ENCODE measurements at places on chromosomes 7 and 10.

- DNase-seq = no peak
Observed at GRCh38 chr10:129728905-129729795, 234.9 kb downstream of the EBF3 start.

- peak; percentile 67 for DNase-seq
Observed at GRCh38 chr10:86400705-86401587, 34.4 kb upstream of the GRID1 start.

DNA sequence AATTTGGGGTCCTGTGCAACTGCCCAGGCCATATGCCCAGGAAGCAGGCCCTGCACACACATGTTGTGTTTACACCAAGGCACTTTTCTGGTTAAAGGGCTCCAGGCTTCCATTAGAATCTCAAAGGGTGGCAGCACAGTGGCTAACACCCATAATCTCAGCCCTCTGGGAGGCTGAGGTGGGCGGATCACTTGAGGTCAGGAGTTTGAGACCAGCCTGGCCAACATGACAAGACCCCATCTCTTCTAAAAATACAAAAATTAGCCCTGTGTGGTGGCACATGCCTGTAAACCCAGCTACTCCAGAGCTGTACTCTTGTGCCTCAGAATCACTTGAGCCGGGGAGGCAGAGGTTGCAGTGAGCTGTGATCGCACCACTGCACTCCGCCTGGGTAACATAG is 53.6 kb downstream of the SPOCK2 start:
- no peak for DNase-seq

GRCh38 chr10:18753312-18753895 is 94.2 kb downstream of the ARL5B start:
- no peak for DNase-seq

- DNase-seq = no peak
Observed at GRCh38 chr7:5667391-5667790, 114.1 kb downstream of the RNF216 start.

- DNase-seq = no peak
Observed at GRCh38 chr10:2633630-2634029, 433.7 kb upstream of the PFKP start.

DNA sequence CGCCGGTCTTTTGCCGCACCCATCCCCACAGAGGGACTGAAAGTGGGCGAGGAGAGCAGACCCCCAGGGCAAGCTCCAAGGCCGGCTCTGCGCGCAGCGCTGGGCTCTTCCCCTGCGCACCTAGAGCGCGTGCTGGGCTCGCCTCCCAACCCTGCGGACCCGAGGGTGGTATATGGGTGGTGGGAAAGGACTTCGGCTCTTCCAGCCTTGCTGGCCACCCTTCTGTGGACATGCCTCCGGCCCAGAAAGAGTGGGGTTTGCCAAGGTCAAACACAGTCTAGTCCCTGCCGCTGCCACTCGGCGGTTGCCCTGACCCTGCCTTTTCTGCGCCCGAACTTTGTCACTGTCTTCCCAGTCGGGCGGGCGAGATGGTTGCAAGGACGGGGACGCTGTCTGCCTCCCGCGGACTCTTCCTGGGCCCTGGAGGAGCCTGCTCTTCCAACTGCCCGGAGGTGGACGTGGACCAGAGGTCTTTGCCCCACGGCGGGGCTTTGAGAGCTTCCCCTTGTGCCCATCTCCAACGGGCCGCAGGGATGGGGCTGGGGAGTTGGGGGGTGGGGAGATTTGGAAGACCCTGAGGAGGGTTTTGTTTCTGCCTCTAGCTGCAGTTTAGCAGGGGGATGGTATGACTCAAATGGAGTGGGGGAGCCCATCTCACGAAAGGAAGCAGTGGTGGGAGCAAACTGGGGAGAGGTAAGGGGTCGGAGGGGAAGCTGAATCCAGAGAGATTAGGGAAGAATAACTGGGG is 1.5 kb downstream of the ADCY1 start:
- DNase-seq = no peak

- DNase-seq = no peak
Observed at GRCh38 chr7:123751821-123752220, 3.0 kb upstream of the WASL start.

- no peak for DNase-seq
Observed at GRCh38 chr10:114956466-114956865, 18.5 kb downstream of the TRUB1 start.

- no peak for DNase-seq
Observed at GRCh38 chr10:35300063-35300699, 36.1 kb upstream of the CCNY start.

DNA sequence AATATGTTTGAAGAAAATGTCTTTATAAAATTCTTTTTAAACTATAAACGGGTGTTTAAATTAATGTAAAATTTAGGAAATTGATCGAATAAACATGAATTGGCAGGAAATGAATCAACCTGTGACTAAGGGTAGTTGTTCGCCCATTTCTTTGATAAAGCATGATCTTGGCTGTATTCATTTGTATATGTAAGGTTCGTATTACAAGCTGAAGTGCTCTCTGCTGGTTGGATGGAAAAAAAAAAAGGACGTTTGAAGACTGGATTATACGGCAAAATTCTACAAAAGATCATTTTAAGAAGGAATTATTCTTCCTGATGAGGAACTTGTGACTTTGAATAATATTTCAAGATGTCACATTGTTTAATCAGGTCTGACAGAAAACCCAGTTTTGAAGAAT is 185.4 kb upstream of the ANK3 start:
- no peak for DNase-seq

DNA sequence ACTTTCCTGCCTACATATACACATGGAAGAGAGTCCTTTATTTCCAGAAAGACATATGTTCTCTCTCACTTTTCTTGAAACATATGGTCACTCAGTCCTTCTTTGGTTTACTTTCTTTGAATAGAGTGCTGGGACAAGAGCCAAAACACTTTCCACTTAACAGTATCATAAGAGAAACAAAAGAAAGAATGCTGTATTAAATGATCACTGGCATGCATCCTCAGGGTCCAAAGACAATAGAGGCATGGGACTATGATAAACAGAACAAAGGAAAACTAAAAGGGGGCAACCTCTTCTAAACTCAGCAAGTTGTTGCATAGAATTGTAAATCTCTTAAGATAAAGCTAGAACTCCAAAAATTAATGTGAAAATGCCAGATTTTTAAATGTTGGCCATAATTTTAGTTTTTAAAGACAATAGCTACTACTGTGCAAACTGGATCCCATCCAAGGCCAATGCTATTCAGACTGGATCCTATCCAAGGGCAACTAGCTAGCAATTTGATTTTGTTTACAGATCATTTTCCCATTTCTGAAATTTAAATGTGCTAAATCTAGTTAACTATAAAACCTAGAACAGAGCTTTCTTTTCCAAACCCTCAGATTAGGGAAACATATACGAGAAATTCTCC is 687.5 kb downstream of the SORCS3 start:
- DNase-seq = no peak

DNA sequence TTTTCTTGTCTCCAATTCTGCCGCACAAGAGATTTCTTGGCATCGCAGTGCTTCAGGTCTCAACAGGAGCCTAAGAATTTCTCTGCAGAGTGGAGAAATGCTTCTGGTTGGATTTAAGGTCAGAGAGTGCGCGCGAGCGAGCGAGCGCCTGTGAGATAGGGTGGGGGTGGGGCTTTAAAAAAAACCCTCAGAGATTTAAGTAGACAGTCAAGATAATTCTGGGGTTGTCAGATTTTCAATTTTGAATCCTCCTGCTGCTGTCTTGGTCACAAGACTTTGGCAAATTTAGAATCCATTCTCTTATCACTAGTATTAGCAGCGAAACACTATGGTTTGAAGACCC is 49.7 kb downstream of the CPEB3 start:
- DNase-seq = no peak

DNA sequence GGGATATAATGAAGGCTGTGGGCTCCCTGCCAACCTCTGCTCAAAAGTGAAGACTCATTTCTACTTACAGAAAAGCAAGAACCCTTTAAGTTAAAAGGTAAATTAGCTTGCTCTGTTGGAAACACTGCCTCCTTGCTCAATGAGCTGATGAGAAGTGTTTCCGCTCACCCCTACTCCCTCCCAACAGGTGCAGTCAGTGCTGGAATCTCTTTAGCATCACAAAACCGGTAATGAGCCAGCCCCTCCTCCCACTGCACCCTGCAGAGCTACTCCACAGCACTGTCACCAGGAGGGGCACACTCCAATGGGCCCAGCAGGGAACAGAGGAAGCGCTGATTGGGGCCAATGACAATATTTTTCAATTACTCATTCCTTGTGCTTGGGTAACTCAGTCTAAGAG is 262.5 kb downstream of the TCERG1L start:
- DNase-seq = no peak

DNA sequence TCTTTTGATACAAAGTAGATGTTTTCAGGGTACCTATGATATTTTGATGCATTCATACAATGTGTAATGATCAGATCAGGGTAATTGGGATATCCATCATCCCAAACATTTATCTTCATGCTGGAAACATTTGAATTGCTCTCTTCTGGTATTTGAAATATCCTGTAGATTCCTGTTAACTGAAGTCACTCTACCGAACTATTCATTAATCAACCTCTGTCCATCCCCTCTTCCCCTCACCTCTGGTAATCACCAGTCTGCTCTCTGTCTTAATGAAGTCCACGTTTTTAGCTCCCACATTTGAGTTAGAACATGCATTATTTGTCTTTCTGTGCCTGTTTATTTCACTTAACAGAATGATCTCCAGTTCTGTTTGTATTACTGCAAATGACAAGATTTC is 11.3 kb downstream of the MTG1 start:
- no peak for DNase-seq

DNA sequence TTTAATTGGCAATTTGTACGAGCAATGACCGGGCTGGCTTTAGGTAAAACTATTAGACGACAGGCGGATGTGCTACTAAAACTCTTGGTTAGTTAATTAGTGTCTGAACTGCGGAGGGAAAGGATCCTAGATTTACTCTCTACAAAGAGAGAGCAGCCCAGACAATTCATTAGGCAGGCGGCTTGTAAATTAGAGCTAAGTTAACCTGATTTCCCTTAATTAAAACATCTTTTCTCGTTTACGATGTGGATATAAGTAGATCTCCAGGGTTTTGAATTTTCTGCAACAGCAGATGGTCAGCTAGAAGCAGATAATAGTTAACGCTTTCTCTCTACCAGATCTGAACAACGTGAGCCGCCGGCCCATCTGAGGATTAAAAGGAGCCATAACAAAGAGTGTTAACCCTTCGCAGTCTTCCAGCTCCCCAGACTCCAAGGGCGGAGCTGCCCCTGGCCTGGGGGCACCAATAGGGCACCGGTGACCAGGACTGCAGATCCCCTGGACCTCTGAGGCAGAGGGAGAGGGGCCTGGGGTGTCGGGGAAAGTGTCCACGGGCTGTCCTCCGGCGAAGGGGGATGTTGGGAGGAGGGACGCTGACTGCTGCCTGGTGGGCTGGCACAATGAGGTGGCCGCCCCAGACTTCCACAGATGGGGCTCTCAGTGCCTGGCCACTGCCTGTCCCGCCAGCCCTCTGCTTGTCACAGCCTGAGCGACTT is 6.3 kb upstream of the UNCX start:
- no peak for DNase-seq

- no peak for DNase-seq
Observed at GRCh38 chr10:88125766-88126165, 262.3 kb downstream of the PTEN start.

DNA sequence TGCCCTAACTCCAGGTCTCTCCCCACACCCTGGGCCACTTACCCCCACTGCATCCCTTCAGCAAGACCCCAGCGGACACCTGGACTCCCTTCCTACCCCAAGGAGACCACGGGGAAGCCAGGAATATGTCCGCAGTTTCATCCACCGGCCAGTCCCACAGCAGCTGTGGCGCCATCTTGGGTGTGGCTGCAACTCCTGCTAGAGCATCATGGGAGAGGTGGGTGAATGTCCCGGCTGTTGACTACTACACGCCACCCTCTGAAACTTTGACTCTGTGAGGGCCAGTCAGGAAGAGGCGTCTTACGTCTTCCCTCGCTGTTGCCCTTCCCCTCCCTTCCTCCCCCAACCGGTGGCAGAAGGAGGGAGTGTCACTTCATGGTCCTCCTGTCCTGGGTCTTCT is 238.3 kb upstream of the RNF32 start:
- DNase-seq = no peak

DNA sequence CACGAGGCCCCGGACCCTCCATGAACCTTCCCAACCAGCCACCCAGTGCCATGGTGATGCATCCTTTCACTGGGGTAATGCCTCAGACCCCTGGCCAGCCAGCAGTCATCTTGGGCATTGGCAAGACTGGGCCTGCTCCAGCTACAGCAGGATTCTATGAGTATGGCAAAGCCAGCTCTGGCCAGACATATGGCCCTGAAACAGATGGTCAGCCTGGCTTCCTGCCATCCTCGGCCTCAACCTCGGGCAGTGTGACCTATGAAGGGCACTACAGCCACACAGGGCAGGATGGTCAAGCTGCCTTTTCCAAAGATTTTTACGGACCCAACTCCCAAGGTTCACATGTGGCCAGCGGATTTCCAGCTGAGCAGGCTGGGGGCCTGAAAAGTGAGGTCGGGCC is 90.6 kb upstream of the PDCD4 start:
- DNase-seq = no peak

DNA sequence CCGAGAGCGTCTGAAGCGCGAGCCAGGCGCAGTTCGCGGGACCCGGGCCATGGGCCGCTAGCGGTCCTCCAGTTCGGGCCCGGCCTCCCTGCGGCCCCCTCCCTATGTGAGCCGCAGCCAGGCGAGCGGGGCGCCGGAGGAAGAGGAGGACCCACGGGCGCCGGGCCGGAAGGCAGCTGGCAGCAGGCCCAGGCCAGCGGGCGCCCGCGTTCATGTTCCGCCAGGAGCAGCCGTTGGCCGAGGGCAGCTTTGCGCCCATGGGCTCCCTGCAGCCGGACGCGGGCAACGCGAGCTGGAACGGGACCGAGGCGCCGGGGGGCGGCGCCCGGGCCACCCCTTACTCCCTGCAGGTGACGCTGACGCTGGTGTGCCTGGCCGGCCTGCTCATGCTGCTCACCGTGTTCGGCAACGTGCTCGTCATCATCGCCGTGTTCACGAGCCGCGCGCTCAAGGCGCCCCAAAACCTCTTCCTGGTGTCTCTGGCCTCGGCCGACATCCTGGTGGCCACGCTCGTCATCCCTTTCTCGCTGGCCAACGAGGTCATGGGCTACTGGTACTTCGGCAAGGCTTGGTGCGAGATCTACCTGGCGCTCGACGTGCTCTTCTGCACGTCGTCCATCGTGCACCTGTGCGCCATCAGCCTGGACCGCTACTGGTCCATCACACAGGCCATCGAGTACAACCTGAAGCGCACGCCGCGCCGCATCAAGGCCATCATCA is 1.1 kb downstream of the ADRA2A start:
- peak; percentile 40 for DNase-seq

DNA sequence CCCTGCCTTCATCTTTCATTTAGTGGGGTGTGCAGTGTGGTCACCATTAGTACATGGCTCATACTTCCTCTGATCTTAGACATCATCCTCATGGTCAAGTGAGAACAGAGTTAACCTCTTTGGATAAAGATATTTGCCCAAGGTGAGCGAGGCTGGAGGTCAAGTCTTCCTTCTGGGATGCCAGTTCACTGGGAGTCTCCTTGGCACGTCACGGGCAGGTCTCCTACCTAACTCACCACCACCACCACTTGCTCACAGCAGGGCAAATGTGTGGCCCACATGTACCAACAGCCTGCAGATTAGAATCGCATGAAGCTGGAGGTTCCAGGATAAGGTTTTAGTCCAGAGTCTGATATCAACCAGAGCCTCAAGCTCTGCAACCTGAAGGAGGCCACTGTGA is 164.6 kb downstream of the USP6NL start:
- no peak for DNase-seq

GRCh38 chr7:148750442-148751355 is 52.0 kb downstream of the CUL1 start:
- no peak for DNase-seq

GRCh38 chr10:28581916-28582315 is 49.0 kb downstream of the WAC start:
- DNase-seq = no peak

Data from stimulated activated naive CD4-positive, alpha-beta T cell (primary cell).